Caki2 (cell line): ENCODE measurements at places on chromosomes 12 and 14.
A peak's percentile ranks its signal among the peaks of the same experiment; 100 is the strongest.

- no peak for DNase-seq
Measured at GRCh38 chr14:32620724-32621123, 291.6 kb downstream of the AKAP6 start.

- no peak for DNase-seq
Measured at GRCh38 chr12:117000316-117000715, 89.6 kb downstream of the FBXW8 start.

GRCh38 chr14:94716976-94717375 lies 52.9 kb downstream of the GSC start:
- DNase-seq, result no peak

DNA sequence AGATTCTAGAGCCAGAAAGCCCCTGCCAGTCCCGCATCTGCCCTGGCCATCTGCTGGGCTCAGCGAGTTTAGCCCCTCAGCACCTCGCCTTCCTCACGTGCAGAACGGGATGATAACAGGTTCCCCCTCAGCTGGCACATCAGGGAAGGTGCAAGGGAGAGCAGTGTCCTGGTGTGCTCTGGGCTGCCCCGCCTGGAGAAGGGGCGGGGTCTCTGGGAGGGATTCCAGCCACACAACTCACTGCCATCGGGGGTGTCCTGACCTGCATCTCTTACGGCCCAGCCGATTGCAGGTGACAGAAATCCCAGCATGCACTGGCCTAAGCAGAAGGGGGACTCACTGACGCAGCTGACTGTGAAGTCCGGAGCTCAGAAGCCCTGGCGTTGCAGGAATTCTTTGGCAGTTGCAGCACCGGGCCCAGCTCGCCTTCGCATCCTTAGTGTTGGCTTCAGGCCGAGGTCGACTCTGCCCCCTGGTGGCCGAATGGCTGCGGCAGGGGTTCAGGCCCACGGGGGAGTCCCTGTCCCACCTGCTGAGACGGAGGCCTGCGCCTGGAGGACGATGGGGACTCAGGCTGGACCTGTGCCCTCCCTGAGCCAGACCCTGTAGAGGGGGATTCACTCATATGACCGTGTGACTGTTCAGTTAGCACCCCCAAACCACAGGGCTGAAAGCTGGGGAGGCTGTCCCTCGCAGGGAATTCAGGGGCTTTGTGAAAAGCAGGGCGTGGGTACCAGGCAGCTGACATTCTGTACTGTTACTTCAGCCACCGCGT lies 178.6 kb downstream of the ADGRD1 start:
- peak; percentile 53 for DNase-seq

DNA sequence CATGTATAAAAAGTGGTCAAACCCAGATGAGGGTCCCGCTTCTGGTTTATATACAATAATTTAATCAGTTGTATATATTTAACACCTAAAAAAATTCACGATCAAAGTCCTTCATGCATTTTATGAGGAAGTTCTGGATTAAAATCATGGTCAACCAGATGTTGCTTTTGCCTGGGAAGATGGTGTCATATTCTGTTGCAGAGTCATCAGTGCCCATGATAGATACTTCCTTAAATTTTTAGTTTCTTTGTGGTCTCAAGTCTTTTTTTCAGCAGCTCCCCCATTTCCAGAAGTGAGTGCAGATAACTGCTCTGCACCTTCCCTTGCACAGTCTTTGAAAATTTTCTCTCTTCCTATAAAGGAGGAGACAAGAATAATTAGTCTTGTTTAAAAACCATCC lies 16.1 kb downstream of the ERP29 start:
- no peak for DNase-seq

GRCh38 chr12:34390171-34390841 lies 368.0 kb downstream of the ALG10 start:
- DNase-seq, result no peak

GRCh38 chr14:105879867-105880561 lies 353.6 kb downstream of the TMEM121 start:
- DNase-seq, result no peak

GRCh38 chr14:99698642-99699041 lies 14.5 kb downstream of the CYP46A1 start:
- DNase-seq, result no peak

- DNase-seq, result peak; percentile 41
Measured at GRCh38 chr14:72961579-72962335, 35.5 kb downstream of the DCAF4 start.
